ENCODE measurements at places on chromosomes 3 and 15. TPM values are rescaled to one million over a fixed set of nuclear protein-coding genes. Genes with fewer than 3 reads are reported as not detected.

AADAC gene
- total RNA-seq, result 0.69 TPM

SEMA3B gene
- total RNA-seq, result 63.4 TPM

SCAMP5 gene
- 6.9 TPM for total RNA-seq

C3orf49 gene
- not detected for total RNA-seq

GRCh38 chr3:50050361-50050760 is 38.4 kb upstream of the RBM5 start:
- DNase-seq, result no peak

- no peak for DNase-seq
Measured at GRCh38 chr3:194218646-194219453, 82.9 kb downstream of the HES1 start.

GRCh38 chr3:159627634-159628033 is 361.0 kb upstream of the IL12A start:
- DNase-seq, result peak; percentile 33

- DNase-seq, result no peak
Measured at GRCh38 chr15:101054991-101055390, 135.8 kb downstream of the LRRK1 start.

GRCh38 chr3:11705049-11705448 is 61.3 kb upstream of the VGLL4 start:
- no peak for DNase-seq

DNA sequence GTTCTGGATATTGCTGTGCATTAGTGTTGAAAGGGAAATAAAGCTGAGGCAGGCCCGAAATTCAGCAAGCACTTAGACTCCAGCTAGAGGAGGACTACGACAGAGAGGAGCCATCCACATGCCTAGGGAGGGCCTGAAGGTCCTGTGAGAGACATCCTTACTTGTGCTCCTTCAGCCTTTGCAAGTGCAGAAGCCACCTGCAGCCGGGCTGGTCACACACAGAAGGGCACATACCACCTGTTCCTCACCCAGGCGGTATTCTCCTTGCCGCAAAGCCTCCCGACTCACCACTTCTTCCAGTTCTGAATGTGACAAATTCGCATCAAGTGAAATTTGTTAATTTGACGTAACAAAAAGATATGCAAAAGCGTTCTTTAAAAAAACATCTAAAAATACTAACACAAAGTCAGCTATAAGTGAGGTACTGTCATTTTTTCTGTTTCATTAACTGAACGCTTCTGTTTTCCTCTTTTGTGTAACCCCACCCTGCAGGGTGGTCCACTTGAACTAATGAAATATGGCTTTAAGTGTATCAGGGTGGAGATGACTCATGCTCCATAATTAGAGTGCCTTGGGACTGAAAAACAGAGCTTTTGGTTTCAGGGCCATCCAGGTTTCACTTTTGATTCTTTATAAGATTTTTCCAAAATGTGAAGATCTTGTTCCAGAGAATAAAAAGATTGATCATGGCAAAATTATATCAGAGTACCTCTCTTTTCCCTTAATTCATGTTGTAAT is 467.9 kb upstream of the ATP11B start:
- DNase-seq, result no peak

Data from urinary bladder (tissue), 4 donors.